Cortex of kidney (tissue), 1 donor: ENCODE measurements at places on chromosomes 3 and 15.

DNA sequence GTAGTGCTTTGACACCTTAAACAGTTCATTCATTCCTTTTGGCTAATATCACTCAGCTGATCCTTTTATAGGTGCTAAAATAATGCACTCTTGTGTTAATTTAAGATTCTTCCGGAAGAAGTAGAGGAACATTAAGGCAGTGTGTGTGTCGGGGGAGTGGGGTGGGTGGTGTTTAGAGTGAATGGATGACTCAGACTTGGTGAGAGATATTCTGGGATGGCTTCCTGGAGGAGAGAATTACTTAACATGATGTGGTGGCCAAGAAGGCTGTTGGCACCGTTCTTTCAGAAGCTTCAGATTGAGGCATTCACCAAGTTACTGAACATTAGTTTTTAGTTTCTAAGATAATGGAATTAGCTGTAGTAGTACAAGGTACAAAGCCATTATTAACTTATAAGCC, 125.6 kb upstream of the ROPN1 start:
- DNase-seq, result no peak

DNA sequence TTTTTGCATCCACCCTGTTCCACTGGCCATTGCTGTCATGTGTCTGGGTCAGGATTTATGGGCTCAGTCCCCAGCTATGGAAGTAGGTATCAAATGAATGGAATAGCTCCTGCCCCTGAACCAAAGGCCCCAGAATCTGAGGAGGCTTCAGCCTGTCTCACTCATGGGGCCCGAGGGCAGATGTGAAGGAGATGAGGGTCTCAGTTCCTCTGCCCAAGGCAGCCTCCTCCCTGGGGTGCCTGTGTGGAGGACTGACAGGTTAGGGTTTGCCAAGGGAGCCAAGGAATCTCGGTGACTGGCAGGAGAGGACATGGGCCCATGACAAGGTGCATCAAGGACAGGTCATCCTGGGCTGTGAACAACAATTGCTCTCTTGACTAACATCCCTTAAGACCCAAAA, 70.4 kb downstream of the CPN2 start:
- DNase-seq, result no peak

- DNase-seq, result no peak
Measured at GRCh38 chr15:75200765-75201615, 692 bp upstream of the C15orf39 start.

DNA sequence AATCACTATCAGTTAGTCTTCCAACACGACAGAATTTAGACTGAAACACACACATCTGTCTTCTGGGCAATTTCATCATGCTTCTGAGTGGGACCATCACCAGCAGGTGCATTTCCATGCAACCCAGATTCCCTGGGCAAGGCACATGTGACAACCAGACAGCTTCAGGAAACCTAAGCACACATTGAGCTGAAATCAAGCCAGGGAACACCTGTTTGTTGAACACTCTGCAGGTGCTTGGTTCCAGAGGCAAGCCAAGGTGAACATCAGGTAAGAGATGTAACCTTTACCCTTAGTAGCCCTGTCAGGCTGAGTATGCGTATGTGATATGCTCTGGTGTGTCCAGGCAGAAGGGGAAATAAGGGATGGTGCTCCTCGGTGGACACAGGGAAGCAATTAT, 3.3 kb upstream of the PSMD2 start:
- DNase-seq, result no peak

- DNase-seq, result no peak
Measured at GRCh38 chr15:39747326-39747725, 35.3 kb downstream of the FSIP1 start.

DNA sequence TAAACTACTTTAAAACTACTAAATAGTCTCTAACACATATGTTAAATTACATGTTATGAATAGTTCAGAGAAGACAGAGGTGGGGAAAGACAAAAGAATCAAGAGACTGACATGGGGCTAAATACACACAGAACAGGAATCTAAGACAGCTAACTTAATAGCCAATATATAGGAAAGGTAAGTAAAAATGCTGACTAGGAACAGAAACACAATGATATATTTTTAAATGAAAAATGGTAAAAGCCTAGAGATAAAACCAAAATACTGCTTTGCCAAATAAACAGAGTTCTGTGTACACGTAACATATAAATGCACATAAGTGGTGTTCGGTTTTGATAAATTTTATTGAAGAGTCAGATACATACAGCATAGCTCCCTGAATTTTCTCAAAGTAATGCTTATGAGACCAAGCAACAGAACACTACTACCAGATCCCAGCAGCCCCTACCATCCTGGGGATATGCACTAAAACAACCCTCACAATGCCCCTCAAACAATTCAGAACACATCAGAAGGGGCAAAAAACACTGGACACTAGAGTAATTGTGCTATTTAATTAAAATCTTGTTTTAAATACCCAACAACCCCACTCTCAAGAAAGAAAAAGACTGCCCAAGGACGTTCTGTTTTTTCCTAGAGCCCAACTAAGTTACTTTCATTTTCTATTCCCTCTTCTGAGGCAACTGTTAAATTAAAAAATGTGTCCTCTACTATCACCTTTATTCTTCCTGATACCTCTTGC, 121.1 kb downstream of the ADAM10 start:
- DNase-seq, result no peak
